ENCODE measurements at places on chromosomes 3 and 15.

GRCh38 chr15:39887832-39888231 lies 32.2 kb downstream of the GPR176 start:
- no peak for DNase-seq

DNA sequence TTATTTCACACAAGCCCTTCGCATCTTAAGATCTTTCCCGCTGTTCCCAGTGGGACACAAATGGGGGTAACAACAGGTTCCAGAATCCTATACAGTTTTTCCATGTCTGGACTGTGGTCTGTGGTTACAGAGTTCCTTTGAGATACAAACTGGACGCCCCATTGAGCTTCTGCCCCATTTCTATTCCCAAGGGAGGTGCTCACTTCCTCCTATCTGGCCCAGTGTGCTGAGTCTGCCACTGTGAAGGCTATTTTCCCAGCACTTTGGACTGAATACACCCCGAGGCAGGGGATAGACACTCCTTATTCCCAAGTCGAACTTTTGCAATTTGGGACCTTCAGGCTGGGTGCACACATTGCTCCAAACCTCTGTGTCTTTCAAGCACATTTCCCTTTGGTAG lies 44.0 kb downstream of the MESD start:
- DNase-seq = no peak

GRCh38 chr3:10703875-10704274 lies 112.2 kb upstream of the SLC6A11 start:
- no peak for DNase-seq

DNA sequence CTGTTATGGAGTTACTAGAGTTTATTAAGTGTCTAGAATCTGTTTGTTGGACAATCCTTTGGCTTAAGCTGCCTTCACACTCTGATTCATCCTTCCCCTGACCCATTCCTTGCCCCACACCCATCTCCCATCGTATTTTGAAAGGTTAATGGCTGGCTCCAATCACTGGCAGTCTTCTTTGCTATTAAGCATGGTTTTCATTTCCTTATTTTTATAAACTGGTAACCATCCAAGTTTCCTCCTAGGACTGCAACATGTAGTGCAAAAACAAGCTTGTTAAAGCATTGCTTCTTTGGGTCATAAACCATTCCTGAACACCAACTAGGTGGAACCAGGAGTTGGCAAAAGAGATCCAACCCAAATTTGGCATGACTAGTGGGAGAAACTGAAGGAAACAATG lies 148.4 kb downstream of the DTWD1 start:
- DNase-seq = no peak

GRCh38 chr3:176293276-176293675 lies 904.0 kb downstream of the TBL1XR1 start:
- no peak for DNase-seq

- DNase-seq = no peak
These were observed 74.2 kb upstream of the FBN1 start for GRCh38 chr15:48719668-48720067.

GRCh38 chr15:94494732-94495131 lies 263.4 kb downstream of the MCTP2 start:
- DNase-seq = no peak

DNA sequence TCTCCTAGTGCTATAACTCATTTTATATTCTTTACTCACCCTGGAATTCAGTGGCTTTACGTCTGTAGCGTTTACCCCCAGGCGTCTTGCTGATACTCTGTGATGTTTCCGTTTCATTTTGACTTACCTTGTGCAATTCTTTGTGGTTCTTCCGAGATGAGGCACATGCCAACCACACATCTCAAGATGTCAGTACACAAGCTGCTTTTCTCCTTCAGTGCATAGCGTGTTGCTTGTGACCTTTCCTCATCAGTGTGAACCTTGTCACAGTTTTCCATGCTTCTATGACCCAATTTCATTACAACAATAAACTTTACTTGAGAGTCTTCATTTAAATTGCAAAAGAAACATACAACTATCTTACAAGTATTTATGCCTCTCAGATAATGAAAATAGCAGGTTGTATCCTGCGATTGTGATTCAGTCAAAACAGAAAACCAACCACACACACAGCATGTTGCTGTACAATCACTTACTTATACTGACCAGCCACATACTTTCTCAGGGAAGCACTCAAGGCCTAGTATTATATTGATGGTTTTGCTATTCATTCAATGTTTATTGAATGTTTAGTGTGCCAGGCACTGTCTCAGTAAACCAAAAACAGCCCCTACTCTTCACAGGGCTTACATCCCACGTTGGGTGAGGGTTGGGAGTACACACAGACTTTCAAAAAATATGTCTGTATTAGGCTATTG lies 4.6 kb upstream of the TBL1XR1 start:
- no peak for DNase-seq

DNA sequence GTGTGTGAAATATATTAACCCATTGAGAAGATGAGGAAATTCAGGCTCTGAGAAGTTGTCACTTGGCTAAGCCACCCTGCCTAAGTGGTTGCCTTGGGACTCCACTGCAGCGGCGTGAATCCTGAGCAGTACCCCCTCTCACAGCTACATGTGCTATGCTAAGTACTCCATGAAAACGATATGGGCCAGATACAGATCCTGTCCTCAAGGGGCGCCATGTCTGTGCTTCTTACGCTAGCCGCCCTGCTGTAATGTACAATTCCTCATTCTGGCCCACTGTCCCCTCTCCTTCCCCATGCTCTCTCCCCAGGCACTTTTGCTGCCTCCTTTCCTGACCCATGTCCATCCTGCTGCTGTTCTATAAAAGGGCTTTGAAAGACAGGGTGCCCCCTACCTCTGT lies 140.3 kb downstream of the FEZF2 start:
- DNase-seq = no peak

- DNase-seq = no peak
These were observed 142.6 kb downstream of the ZBTB20 start for GRCh38 chr3:115004201-115005140.

DNA sequence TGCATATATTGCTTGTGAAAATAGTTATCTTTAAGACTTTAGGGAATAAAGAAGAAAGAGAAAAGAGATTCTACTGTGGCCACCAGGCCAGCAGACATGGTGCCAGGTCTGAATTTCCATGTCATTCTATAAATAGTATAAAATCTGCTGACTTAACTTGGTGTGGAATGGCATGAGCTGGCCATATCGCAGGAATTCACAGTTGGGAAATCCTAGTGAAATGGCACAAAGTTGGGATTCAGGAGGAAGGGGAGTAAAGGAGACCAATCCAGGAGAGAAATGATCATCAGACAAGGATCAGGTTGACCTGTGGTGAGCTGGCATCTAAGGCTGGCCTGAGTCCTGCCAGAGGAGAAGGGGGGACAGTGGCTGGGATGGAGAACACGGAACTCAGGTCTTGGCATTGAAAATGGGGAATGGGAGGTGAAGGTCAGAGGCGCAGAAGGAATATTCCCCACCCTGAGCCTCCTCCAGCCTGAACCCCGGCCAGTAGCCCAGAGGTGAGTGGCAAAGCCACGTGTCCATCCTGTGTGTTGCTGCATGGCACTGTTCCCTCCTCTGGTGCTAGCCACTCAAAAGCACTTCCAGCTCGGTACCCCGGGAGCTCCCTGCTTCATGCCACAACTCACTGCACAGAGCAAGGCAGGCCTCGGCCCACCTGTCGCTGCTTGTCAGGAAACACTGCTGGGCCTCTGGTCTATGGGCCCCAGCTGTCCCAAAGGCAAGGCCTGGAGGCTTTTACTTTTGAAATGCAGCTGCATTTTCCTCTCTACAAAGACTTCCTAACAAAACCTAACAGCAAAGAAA lies 51.4 kb downstream of the SSUH2 start:
- DNase-seq = no peak

DNA sequence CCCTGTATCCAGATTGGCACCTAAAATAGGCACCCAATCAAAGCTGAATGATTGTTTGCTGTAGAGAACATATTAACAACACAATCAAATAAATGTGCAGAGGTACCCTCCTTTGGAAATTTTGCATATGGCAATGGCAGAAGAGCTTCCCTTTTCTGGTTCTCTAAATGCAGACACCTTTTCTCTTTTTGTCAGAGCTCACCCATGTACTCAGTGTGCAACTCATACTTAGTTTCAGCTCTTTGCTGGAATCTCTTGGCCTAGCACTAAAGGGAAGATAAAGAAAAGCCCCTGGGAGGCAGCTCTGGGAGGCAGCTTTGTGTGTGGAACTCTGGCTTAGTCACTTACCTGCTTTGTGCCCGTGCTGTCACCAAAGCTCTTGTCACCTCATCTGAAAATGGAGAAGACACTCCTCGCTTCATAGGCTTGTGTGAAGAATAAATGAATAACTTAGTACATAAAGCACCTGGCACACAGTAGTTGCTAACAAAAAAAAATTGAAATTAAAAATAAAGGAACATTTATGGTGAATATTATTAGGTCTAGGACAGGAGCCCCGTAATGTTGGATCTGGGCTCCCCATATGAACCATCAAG lies 28.8 kb downstream of the ST6GAL1 start:
- DNase-seq = no peak

DNA sequence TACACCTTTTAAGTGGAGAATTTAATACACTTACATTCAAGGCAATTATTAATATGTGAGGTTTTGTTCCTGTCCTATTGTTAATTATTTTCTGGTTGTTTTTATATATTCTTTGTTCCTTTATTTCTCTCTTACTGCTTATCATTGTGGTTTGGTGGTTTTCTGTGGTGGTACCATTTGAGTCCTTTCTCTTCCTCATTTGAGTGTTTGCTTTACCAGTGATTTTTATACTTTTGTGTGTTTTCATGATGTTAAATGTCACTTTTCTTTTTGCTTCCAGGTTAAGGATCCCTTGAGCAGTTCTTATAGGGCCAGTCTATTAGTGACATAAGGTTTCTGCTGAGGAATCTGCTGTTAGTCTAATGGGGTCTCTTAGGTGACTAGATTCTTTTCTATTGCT lies 116.5 kb downstream of the LRRK1 start:
- DNase-seq = no peak

DNA sequence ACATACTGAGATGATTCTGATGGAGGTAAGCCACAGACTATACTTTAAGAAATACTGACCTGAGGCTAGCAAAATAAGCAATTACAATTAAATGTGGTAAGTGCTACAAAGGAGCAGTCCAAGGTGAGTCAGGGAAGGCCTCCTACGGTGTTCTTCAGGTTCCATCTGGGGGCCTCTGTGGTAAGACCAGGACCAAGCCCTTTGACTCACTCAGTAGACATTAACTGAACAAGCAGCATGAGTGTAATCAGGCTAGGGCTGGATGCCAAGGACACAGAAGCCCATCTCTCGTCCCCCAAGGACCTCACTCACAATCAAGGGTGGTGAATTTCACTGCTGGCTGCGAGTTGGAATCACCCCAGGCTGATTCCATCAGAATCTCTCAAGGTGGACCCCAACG lies 37.3 kb downstream of the DZIP1L start:
- no peak for DNase-seq

DNA sequence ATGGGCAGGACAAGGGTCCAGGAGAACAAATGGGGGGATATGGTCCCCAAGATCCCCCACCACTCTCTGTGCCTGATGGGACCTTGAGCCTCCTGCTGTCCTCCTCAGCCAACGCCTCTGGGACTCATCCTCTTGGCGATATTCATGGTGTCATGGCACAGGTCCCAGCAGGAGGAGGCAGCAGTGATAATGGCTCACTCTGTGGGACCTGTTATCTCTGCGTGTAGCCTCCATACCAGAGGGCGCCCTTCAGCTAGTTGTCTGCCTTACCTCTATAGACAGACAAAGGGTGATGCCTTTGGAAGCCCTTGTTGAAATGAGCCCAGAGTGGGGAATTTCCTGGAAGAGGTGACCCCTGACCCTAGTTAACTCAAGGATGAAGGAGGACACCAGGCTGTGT lies 7.4 kb downstream of the ZBTB47 start:
- no peak for DNase-seq

DNA sequence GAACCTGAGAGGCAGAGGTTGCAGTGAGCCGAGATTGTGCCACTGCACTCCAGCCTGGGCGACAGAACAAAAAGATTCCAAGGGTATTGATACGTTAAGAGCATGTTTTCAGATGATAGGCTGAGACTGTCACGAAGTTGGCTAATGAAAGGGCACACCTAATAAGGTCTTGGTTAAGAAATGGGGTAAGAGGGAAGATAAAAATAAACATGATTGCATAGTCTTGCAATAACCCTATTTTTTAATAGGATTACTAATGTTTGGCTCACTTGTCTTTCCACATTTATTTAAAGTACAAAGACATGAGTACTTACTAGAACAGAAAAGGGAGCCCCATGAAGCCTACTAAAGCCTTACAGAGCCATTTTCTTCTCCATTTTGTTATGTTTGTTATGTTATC lies 109.0 kb downstream of the FRMD4B start:
- no peak for DNase-seq

GRCh38 chr3:186828340-186828739 lies 14.2 kb upstream of the ADIPOQ start:
- no peak for DNase-seq

GRCh38 chr3:180196658-180197057 lies 159.9 kb upstream of the PEX5L start:
- no peak for DNase-seq

GRCh38 chr3:15347063-15347736 lies 14.8 kb upstream of the SH3BP5 start:
- no peak for DNase-seq

DNA sequence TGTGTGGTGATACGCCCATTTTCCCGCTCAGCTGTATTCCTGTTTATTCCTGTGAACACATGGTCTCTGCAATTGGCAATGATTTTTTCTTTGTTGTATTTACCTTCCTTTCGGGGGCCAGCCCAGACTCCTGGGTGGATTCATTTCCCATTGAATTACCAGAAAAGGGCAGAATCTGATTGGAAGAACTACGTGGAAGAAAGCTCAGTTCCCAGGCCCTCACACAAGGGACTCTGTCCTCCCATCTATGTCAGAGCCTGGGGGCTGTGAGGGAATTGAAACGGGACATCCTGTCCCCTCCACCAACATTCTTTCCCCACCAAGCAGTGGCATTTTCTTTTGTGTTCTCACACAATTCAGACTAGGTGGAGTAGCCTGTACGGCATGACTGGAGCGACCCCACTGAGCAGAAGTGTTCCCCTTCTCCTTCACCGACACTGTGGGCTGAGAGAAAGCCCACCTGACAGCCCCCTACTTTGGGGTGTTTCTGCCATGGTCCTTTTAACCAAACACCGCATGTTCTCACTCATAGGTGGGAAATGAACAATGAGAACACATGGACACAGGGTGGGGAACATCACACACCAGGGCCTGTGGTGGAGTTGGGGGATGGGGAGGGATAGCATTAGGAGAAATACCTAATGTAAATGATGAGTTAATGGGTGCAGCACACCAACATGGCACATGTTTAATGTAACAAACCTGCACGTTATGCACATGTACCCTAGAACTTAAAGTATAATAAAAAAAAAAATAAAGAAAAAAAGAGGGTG lies 32.1 kb upstream of the RFTN1 start:
- DNase-seq = no peak

DNA sequence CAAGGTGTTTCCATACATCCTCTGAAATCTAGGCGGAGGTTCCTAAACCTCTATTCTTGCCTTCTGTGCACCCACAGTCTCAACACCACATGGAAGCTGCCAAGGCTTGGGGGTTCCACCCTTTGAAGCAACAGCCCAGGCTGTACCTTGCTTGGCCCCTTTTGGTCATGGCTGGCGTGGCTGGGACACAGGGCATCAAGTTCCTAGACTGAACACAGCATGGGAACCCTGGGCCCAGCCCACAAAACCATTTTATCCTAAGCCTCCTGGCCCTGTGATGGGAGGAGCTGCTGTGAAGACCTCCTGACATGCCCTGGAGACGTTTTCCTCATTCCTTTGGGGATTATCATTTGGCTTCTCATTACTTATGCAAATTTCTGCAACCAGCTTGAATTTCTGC lies 739.0 kb upstream of the NECTIN3 start:
- no peak for DNase-seq
